ENCODE measurements at places on chromosomes 3 and 15. TPM values are rescaled to one million over a fixed set of nuclear protein-coding genes. Genes with fewer than 3 reads are reported as not detected.
A peak's percentile ranks its signal among the peaks of the same experiment; 100 is the strongest.

DNA sequence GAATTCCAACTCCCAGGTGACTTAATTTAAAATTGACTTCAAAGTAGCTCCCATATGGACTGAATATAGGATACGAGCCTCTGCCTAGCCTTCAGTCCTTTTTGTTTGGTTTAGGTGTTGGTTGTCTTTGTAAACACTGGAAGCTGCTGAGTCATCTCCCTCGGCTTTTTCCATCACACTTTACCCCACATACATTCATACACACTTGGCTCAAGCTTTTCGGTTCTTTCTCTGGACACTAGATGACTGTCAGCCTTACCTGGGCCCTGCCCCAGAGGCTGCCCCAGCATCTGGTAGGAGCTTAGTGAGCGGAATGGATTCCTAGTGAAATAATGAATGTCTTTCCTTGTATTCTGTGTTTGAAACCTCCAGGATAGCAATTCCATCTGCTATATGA is 201.5 kb upstream of the IL12A start:
- no peak overlapping the region for H3K4me3 ChIP-seq
- no peak overlapping the region for H3K27ac ChIP-seq
- H3K4me1 ChIP-seq, result no peaks in the 10 kb centered on the region
- no peaks in the 10 kb centered on the region for H3K27me3 ChIP-seq

DNA sequence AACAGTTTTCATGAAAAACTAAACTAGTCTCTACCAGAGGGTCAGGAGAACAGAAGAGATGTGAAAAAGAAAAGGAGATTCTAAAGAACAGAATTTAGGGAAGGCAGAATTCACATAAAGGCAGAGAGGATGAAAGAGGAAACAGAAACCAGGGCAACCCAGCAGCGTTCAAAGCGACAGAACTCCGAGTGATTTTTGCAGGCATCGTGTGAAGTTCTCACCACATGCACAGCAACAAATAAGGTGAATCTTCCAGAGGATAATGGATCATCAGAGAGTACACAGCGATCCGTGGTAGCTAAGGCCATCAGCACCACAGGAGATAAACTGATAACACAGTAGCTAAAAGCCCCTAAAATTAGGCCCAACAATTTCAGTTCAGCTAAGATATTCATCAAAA is 250.8 kb upstream of the THBS1 start:
- no peak overlapping the region for H3K27ac ChIP-seq
- no peak overlapping the region for H3K4me3 ChIP-seq
- no peaks in the 10 kb centered on the region for H3K36me3 ChIP-seq
- DNase-seq, result no peak

Gene MORC1
- total RNA-seq, result not detected

Gene TUSC7
- total RNA-seq, result not detected

- no peaks in the 10 kb centered on the region for H3K4me1 ChIP-seq
- H3K36me3 ChIP-seq, result no peaks in the 10 kb centered on the region
- no peak overlapping the region for H3K27ac ChIP-seq
- no peak overlapping the region for H3K4me3 ChIP-seq
Observed at GRCh38 chr3:151903501-151903991, 30.1 kb downstream of the SUCNR1 start.

- no peaks in the 10 kb centered on the region for H3K27me3 ChIP-seq
- H3K36me3 ChIP-seq, result no peaks in the 10 kb centered on the region
- no peak for DNase-seq
- H3K4me3 ChIP-seq, result no peak overlapping the region
- peak overlapping the region; percentile 62 for H3K27ac ChIP-seq
Observed at GRCh38 chr3:141528800-141529199, 42.0 kb downstream of the RASA2 start.

GRCh38 chr15:88908123-88908522 is 5.1 kb downstream of the MFGE8 start:
- peaks cover 3% of the 10 kb centered on the region for H3K36me3 ChIP-seq
- no peak overlapping the region for H3K4me3 ChIP-seq

DNA sequence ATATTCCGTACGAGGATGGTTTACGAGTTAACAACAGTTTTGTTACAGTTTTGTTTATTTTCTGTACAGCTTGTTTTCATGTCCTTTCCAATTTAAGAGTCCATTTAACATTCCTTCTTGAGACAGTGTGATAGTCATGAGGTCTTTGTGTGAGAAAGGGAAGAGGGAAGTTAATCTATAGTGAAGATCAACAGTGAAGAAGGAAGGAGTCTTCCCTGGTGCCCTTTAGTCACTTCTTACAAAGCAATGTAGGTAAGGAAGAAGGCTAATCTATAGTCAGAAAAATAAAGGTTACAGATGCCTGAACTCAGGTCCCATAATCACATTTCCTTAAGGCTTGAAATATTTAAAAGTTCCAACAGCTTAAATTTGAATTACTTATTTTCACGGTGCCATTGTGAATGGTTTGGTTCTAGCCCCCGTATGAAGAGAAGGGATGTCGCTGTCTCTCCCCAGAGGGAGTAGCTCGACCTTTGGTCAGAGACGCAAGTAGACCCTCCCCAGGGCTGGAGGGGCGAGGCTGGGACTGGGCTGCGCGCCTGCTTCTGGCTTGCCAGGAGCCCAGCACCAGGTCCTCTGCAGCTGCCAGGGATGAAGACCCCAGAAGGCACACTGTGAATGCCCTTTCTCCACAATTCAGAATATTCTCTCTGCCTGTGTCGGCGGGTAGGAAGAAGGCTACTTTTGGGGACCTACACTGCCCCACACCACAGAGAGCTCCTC is 34.9 kb downstream of the EDEM1 start:
- H3K27me3 ChIP-seq, result no peaks in the 10 kb centered on the region
- H3K27ac ChIP-seq, result no peak overlapping the region
- no peaks in the 10 kb centered on the region for H3K36me3 ChIP-seq
- H3K4me3 ChIP-seq, result no peak overlapping the region

DNA sequence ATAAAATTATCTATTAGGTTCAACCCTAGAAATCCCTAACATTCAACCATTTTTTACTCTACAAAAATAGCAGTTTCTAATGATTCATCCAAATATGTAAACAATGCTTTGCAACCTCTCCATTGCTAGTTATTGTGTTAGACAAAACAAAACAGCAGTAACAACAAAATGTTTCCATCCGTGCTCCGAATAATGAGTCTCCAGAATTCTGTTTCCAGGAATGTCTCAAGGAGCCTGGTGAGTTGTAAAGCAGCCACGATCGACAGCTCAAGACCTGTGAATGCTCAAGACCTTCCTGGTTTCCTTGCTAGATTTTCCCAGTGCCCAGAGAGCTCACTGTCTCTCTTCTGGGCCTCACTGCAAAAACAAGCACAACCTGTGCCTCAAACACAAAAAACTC is 49.9 kb downstream of the CHRD start:
- H3K36me3 ChIP-seq, result no peaks in the 10 kb centered on the region
- no peak overlapping the region for H3K27ac ChIP-seq
- H3K27me3 ChIP-seq, result no peaks in the 10 kb centered on the region
- H3K4me3 ChIP-seq, result no peak overlapping the region
- no peaks in the 10 kb centered on the region for H3K4me1 ChIP-seq

DNA sequence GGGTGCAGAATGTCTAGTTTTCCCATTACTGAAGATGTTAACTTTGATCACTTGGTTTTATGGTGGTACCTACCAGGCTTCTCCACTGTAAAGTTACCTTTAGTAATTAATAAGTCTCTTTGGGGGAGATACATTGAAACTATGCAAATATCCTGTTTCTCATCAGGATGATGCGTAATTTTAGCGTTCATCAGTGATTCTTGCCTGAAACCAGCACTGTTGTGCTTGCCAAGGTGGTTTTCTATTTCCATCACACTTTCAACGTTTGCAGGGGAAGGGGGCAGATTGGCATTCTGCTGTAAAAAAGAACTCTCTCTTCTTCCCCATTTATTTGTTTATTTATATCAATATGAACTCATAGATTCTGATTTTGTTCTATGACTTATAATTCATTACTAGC is 61.0 kb downstream of the SSR3 start:
- DNase-seq, result no peak
- no peaks in the 10 kb centered on the region for H3K4me1 ChIP-seq
- no peaks in the 10 kb centered on the region for H3K36me3 ChIP-seq

DNA sequence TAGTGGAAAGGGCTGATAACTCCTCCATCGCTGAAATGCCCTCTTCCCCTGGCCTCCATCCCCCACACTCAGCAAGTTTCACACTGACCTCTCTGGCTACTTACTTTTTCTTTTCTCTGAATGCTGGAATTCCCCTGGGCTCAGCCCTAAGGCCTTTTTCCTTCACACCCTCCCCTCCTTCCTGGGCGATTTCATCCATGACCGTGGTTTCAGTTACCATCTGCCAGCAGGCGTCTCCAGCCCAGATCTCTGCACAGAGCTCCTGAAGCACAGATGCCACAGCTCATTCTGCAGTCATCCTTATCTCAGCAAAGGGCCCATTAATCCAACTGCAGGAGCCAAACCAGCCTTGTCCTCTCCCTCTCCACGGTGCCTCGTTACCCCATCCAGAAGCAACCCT is 114.0 kb downstream of the RFTN1 start:
- H3K27ac ChIP-seq, result no peak overlapping the region
- H3K4me3 ChIP-seq, result no peak overlapping the region
- H3K27me3 ChIP-seq, result no peaks in the 10 kb centered on the region
- DNase-seq, result no peak
- H3K4me1 ChIP-seq, result no peaks in the 10 kb centered on the region

GRCh38 chr3:44996556-44996969 is 20.5 kb downstream of the EXOSC7 start:
- H3K27me3 ChIP-seq, result no peaks in the 10 kb centered on the region
- no peak for DNase-seq
- no peak overlapping the region for H3K4me3 ChIP-seq
- H3K36me3 ChIP-seq, result peaks cover 10% of the 10 kb centered on the region
- H3K27ac ChIP-seq, result no peak overlapping the region

DNA sequence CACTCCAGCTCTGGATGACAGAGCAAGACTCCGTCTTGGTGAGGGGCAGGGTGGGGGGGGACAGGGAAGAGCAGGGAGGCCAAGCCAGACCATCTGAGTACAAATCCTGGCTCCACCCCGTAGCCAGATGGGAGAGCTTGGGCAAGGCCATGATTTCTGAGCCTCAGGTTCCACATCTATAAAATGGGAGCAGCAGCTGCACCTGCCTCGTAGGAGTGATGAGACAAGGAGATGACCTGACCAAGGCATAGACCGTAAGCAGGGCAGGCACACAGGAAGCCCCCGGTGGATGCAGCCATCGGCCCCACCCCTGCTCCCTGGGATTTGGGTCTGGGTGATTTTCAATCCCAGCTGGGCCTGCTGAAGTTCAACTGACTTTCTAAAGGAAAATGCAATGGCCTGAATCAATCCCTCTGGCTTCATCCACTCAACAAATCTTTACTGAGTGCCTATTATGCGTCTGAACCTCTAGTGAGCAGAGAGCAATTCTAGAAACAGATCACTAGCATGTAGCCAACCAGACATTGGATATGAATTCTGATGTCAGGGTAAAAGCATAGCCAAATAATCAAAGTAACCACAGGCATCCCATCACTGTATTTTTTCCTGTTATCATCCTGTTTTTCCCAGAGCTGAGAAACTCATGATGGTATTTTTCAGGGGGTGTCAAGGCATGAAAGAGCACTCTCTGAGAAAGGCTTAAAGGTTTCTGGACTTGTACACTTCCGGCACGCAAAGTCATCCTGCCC is 141.2 kb downstream of the NUP210 start:
- H3K36me3 ChIP-seq, result no peaks in the 10 kb centered on the region
- H3K27ac ChIP-seq, result no peak overlapping the region
- no peaks in the 10 kb centered on the region for H3K27me3 ChIP-seq
- no peak overlapping the region for H3K4me3 ChIP-seq

Data from naive thymus-derived CD4-positive, alpha-beta T cell (primary cell).